ENCODE measurements at places on chromosomes 7 and 10. TPM values are rescaled to one million over a fixed set of nuclear protein-coding genes. Genes with fewer than 3 reads are reported as not detected.

- no peak overlapping the region for H3K27ac ChIP-seq
- no peak for DNase-seq
- H3K27me3 ChIP-seq = no peaks in the 10 kb centered on the region
- H3K4me3 ChIP-seq = no peak overlapping the region
- no peaks in the 10 kb centered on the region for H3K36me3 ChIP-seq
These were observed 161.8 kb downstream of the ETV1 start for GRCh38 chr7:13827716-13828115.

GRCh38 chr7:44978511-44979366 lies at the start of gene MYO1G:
Gene MYO1G, minus strand, starts transcription at chr7:44979015. Its CDS starts 54 bp downstream, at chr7:44978961.
- no peaks in the 10 kb centered on the region for H3K27me3 ChIP-seq
- DNase-seq = peak; percentile 76
- H3K36me3 ChIP-seq = peaks cover 6% of the 10 kb centered on the region
- peak within 1 kb of the TSS; percentile 98 for H3K4me3 ChIP-seq

DNA sequence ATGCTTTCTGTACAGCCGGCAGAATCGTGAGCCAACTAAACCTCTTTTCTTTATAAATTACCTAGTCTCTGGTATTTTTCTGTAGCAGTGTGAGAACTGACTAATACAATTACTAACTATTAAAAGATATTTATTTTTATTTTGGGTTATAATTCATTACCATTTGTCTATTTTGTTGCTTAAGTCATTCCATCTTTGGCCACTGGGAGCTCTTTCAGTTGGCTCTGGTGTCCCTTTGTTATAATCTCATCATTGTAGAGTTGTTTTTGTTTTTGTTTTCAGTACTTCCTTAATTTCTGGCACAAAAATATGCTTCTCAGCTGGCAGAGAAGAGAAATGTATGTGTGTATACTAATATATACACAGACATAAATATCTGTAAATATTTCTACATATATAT lies 807.9 kb upstream of the MBL2 start:
- H3K27me3 ChIP-seq = no peaks in the 10 kb centered on the region
- no peak overlapping the region for H3K27ac ChIP-seq
- no peaks in the 10 kb centered on the region for H3K4me1 ChIP-seq
- H3K36me3 ChIP-seq = no peaks in the 10 kb centered on the region
- no peak for DNase-seq
- no peak overlapping the region for H3K4me3 ChIP-seq

DNA sequence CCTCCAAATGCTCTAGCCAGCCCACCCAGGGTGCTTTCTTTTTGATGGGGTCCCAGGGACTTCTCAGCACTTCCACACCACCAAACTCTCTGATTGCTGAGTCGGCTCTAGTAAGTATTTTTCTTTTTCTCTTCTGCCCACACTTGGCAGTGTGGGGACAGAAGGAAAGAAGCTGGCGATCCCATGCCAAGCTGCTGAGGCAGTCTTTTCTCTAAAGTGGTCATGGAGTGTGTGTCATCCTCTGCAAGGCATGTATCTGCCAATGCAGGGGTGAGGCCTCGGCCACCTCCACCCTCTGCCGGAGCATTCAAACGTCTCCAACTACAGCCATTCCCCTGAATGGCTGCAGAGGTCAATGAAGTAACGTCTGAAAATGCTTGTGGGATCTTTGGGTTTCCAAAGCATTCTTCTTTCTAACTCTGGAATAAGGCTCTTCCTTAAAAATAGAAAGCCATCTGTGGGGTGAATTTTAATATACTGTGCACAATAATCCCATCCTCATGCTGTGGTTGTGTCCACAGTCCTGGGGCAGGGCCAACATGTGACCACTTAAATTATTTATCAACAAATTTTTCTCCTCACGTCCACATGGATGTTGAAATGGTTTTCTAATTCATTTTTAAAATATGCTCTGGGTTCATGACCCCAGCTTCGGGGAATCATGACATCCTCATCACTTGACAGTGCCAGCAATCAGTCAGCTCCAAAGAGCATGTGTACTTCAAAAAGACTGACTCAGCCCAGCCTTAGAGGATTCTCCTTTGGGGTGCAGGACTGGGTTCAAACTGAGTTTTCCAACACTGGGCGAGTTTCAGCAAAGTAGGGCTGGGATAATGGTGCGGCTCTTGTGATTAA lies 171.3 kb upstream of the ITGB1 start:
- H3K4me1 ChIP-seq = peaks cover 70% of the 10 kb centered on the region
- no peaks in the 10 kb centered on the region for H3K36me3 ChIP-seq
- peak overlapping the region; percentile 13 for H3K4me3 ChIP-seq
- no peaks in the 10 kb centered on the region for H3K27me3 ChIP-seq
- DNase-seq = no peak

- H3K36me3 ChIP-seq = peaks cover 11% of the 10 kb centered on the region
- H3K27me3 ChIP-seq = no peaks in the 10 kb centered on the region
- no peak for DNase-seq
- H3K4me3 ChIP-seq = no peak overlapping the region
These were observed 99.4 kb downstream of the PRKAG2 start for GRCh38 chr7:151777495-151777880.

DNA sequence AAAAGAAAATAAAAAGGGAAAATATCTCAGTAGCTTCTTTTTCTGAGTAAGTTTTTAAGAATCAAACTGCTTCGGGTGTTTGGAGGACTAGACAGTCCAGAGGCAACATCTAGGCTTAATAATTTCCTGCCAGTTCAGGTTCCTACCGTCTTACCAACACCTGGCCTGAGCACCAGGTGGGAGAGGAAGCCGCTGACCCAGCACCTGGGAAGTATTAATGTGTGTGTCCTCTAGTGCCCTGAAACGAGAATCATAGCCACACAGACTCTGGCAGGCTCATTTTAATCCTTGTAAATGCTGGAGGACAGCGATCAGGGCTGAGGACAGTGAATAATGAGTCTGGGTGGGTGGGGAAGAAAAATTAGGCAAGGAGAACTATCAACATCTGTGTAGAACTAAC lies 137.4 kb downstream of the ZNF438 start:
- H3K27ac ChIP-seq = no peak overlapping the region
- H3K27me3 ChIP-seq = no peaks in the 10 kb centered on the region
- no peak overlapping the region for H3K4me3 ChIP-seq
- H3K36me3 ChIP-seq = no peaks in the 10 kb centered on the region

GCK gene
- total RNA-seq = 0.45 TPM

DNA sequence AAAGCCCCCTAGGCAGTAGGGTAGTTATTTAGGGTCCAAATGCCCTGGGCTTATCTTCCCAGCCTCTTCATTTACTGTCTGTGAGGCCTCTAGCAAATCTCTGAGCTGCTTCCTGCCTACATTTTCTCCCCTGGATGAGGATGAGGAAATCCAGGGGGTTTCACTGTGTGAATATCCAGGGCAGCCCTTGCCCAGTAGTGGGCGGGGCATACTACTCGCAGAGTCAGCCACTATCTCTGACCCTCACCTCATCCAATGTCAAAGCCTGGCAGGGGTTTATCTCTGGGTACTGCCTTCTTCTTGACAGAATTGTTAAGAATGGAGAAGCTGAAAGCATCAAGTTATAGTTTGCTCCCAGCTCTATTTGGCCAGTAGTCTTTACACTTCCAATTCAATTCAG lies 48.9 kb downstream of the CUZD1 start:
- H3K4me3 ChIP-seq = no peak overlapping the region
- DNase-seq = no peak
- H3K27ac ChIP-seq = no peak overlapping the region

DNA sequence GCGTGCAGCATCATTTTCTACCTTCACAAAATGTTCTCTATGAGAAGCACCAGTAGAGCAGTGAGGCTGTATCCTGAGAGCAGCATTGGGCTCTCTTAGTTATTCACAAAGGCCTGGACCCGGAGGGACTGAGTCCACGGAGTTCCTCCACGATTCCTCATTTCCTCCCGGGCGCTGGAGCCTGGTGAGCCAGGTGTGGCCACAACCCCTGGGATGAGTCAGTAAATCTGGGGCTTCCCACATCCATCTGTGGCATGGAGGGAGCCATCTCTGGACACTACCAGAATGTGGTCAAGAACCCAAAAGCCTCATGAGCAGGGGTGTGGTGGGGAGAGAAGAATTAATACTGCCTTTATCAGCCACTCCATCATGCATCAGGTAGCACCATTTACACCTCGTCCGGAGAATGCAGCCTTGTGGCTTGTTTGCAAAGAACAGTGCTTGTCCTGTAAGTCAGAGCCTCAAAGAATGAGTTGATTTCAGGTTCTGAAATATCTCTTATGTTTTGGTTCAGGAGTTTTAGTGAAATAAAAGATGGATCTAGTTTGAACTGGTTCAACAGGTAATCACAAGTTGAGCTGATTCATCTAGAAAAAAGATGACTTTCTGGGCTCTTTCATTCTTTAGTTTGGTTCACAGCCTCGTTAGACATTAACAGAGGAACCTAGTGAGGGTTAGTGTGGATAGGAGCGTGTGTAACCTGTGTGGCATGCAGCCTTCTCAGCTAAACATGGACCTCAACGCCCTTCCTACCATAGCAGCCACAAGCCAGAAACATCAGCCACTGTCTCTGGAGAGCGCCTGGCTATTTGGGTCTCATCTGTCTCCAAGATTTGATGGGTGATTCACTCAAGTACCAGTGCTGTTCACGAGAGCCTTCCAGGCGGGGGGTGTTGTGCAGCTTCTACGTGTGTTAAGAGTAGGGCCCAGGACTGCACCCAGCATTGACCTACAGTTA lies 95.2 kb downstream of the WDR37 start:
- peaks cover 10% of the 10 kb centered on the region for H3K4me1 ChIP-seq
- peak overlapping the region; percentile 59 for H3K4me3 ChIP-seq
- DNase-seq = no peak
- H3K36me3 ChIP-seq = no peaks in the 10 kb centered on the region
- peak overlapping the region; percentile 45 for H3K27ac ChIP-seq

LAMB1 gene
- not detected for total RNA-seq

GOLGA7B gene
- 9.6 TPM for total RNA-seq

DNA sequence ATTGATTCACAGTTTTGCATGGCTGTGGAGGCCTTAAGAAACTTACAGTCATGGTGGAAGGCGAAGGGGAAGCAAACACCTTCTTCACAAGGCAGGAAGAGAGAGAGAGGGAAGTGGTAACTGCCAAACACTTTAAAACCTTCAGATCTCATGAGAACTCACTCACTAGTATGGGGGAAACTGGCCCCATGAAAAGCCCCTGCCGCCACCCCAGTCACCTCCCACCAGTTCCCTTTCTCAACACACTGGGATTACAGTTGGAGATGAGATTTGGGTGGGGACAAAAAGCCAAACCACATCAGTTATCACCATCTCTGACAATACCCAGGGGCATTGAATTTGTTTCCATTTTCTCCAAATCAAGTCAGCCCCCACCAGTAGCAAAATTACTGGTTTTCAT lies 740.4 kb downstream of the GATA3 start:
- no peak for DNase-seq
- H3K4me3 ChIP-seq = no peak overlapping the region
- no peaks in the 10 kb centered on the region for H3K4me1 ChIP-seq
- H3K27ac ChIP-seq = no peak overlapping the region
- no peaks in the 10 kb centered on the region for H3K27me3 ChIP-seq

DNA sequence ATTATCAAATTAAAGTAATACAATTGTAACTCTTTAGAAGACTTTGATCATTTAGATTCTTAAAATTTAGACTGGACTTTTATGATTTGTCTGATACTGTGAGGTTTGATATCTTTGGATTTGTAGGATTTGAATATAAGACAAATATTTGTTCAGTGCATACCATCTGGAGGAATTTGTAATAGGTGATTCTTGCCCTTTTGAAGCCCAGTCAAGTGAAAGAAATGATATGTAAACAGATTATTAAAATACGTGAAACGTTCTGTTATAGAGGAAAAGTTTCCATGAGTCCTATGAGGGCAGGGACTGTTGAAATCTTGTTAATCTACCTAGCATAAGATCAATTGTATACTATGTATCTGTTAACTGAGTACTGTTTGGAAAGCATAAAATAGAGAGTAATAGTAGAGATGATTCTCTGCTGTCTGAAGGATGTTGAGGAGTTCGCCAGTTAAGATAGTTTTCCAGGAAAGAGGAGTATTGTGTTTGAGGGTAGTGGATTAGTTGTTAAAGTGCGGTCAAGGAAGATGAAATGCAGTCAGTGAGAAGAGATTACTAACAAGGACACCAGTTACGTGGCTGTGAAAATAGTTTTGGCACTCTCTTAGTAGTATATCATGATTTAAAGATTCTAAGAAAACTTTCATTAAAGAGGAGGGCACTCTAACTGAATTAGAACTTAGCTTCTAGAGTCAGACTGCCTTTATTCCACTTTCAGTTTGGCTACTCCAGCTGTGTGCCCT lies 14.4 kb downstream of the PDCD4 start:
- H3K4me3 ChIP-seq = peak overlapping the region; percentile 63
- peaks cover 41% of the 10 kb centered on the region for H3K4me1 ChIP-seq
- H3K36me3 ChIP-seq = peaks cover 13% of the 10 kb centered on the region
- no peaks in the 10 kb centered on the region for H3K27me3 ChIP-seq
- H3K27ac ChIP-seq = peak overlapping the region; percentile 91

DNA sequence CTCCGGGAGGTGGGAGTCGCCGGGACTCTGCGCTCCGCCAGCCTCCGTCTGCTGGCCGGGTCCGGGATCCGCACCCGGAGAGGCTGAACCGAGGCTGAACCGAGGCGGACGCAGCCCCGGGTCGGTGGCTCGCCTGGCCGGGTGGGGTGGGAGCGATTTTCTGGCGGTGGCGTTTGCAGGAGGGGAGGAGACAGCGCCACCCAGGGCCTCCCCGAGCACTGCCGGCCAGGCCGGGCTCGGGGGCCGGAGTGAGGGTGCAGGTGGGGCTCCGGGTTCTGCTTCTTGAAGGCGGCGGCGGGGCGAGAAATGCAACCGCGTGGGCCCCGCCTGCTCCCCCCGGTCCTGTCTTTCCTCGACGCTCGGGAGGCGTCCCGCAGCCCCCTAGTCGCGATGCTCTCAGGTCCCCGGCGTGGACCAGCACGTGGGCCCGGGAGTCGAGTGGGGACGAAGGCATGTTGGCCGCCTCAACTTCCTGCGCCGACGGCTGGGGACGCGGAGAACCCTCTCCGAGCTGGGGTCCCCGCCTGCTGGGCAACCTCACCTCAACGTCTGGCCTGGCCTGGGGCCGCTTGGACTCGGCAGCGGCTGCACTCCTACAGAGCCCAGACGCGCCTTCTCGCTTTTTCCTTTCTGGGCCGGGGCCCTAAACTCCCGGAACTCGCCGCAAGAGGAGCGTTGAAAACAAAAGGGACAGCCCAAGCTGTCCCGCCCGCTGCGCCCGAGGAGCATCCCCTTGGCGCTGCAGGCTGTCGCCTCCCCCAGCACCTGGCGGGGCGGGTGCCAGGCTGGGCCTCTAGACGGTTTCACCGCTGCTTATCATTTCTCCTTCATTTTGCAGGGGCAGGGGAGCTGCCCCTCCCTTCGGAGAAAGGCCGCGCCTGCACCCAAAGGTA lies 25.2 kb upstream of the VAX1 start:
- DNase-seq = no peak
- H3K4me1 ChIP-seq = peaks cover 9% of the 10 kb centered on the region
- H3K36me3 ChIP-seq = peaks cover 4% of the 10 kb centered on the region

Data from T-helper 17 cell (primary cell).